ENCODE measurements at places on chromosomes 4 and X. TPM values are rescaled to one million over a fixed set of nuclear protein-coding genes. Genes with fewer than 3 reads are reported as not detected.

DNA sequence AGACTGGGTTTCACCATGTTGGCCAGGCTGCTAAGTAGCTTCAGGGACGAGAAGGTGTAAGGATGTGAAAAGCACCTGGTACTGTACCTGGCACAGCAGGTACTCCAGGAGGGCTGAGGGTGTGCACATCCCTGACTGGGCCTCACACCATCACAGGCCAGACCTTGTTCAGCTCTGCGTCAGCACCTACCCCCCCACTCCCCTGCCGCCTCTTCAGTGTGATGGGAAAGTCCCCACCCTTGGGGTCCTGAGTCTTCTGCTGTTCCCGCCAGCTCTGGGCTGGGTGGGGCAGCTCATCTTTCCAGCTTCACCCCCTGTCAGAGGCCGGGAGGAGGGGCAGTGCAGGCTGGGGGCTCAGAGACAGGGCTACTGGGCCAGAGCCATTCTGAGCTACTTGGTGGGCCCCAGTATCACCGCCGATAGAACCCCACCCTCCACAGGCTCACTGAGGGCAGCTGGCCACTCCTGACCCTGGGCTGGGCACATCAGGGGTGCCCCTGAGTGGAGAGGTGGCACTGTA lies 6.7 kb upstream of the SH3BP2 start:
- DNase-seq, result no peak

DNA sequence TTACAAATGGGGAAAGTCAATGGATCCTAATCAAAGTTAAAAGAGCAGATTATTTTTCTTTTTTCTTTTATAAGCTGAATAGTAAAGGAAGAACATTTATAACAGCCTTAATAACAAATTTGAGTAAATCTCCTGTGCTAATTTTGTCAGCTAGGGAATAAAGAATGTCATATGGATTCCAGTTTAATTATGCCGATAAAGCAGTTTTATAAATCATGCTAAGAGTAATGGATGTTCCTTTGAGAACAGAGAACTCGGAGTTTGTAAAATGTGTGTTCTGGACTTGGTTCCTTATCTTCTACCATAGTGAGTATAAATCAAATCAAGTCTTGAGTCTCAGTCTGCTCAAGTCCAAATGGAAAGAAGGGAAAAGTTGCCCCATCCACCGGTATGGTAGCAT lies 180.3 kb upstream of the FTHL17 start:
- DNase-seq, result no peak

DNA sequence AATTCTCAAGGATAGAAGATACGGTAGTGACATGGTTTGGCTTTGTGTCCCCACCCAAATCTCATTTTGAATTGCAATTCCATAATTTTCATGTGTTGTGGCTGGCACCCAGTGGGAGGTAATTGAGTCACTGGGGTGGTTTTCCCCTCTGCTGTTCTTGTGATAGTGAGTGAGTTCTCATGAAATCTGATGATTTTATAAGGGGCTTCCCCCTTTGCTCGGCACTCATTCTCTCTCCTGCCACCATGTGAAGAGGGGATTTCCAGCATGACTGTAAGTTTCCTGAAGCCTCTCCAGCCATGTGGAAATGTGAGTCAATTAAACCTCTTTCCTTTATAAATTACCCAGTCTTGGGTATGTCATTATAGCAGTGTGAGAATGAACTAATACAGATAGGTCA lies 8.5 kb upstream of the SPANXN4 start:
- DNase-seq, result no peak

DNA sequence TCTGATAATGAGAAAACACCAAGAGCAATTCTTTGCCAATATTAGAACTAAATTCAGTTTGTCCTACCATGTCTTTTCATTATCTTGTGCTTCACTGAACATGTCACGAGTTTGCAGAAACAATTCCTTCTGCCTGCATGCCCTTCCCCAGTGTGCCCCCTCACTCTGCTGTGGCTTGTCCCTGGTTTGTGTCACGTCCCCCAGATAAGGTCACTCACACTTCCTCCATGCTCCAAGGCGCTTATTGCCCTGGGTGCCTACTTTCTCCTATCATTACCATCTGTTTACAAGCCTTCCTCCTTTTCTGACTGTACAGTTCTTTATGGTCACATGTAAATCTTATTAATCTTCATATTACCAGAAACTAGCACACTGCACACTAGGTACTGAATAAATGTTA lies 394.1 kb downstream of the KCNIP4 start:
- DNase-seq, result no peak

GRCh38 chr4:184763150-184763780 lies 29.4 kb upstream of the CENPU start:
- no peak for DNase-seq

TEX11 gene
- total RNA-seq, result 2.0 TPM

GRCh38 chr4:142961866-142962265 lies 115.8 kb upstream of the INPP4B start:
- DNase-seq, result no peak

DNA sequence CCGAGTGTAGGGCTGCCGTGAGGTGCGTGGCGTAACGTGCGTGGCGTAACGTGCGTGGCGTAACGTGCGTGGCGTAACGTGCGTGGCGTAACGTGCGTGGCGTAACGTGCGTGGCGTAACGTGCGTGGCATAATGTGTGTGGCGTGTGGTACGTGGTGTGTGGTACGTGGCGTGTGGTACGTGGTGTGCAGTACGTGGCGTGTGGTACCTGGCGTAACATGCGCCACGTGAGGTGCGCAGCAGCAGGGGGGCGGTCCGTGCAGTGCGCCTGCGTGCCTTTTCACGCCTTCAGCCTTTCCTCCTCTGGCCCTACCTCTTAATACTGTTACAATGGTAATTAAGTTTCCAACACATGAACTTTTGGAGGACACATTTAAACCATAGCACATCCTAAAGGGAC lies at the start of gene TFDP3:
Gene TFDP3 (minus strand): TSS at position 26 of the 400 bp plus-strand sequence. CDS start 95 bp downstream, outside the sequence.
- no peak for DNase-seq

DNA sequence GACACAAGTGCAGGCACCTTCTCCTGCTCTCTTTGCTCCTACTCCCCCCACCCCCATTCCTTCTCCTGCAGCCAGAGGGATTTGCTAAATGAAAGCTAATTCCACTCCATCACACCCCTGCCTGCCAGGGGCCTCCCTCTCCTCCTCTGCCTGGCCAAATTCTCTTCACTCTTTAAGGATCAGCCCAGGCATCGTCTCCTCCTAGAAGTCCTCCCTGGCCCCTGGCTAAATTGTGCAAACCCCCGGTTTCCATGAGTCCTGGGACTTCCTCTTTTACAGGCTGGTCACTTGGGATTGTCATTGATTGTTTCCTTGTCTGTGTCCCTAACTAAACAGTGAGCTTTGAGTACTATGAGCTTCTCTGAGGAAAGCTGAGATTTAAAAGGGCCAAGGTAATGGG lies 8.7 kb upstream of the ABLIM2 start:
- no peak for DNase-seq

GRCh38 chr4:85029453-85029852 lies 63.0 kb upstream of the WDFY3 start:
- no peak for DNase-seq

DNA sequence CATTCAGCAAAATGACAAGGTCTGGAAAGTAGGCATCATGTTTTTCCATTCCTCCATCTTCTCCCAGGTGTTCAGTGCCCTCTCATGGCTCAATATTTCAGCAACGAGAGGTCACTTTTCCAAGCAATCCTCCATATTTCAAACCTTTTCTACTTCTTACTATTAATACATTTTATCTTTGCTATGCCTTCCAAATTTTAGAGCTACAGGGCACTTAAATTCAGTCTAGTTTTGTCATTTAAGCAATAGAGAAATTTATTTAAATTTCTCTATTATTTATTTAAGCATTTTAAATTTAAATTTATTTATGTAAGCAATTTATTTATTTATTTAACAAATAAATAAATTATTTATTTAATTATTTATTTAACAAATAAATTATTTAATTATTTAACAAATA lies 305.1 kb upstream of the ANXA10 start:
- no peak for DNase-seq

- no peak for DNase-seq
These were observed 595 bp upstream of the NAP1L2 start for GRCh38 chrX:73215246-73215645.

GRCh38 chrX:21479695-21480270 lies 105.6 kb downstream of the CNKSR2 start:
- DNase-seq, result no peak

NUDT10 gene
- total RNA-seq, result not detected

MAOB gene
- total RNA-seq, result 3.6 TPM

- DNase-seq, result no peak
These were observed 1.5 kb upstream of the MSMO1 start for GRCh38 chr4:165325732-165326512.

DNA sequence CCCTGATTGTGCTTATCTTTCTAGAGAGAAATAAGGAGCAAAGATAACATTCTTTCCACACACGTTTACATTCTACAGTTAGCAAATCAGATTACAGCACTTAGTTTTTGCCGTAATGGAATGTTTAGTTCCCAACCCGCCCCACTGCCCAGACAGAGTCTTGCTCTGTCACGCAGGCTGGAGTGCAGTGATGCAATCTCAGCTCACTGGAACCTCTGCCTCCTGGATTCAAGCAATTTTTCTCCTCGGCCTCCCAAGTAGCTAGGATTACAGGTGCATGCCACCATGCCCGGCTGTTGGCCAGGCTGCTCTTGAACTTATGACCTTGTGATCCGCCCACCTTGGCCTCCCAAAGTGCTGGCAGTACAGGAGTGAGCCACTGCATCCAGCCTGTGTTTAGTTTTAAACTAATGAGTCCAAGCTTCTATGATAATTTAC lies 8.4 kb upstream of the PRPS1 start:
- DNase-seq, result no peak

- DNase-seq, result no peak
These were observed 7.6 kb upstream of the UNC5C start for GRCh38 chr4:95556207-95556859.

GRCh38 chr4:41602113-41602512 lies 64.2 kb downstream of the LIMCH1 start:
- DNase-seq, result no peak

DNA sequence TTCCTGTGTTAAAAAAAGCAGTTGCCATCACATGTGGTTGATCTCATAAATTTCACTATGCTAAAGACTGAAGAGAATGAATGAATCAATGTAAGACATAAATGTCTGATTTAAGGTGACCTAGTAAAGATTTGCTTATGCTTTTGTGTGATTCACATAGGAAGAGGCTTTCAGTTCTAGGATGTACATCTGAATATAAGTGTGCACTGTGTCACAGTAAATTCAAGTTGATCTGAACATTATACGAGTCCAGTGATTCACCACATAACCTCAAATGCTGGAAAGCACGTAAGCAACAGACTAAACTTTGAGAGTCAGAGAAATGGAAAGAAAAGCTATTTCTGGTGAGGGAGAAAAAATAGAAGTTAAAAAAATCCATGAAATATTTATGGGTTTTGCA lies 567.9 kb downstream of the EPHA5 start:
- no peak for DNase-seq

GRCh38 chrX:30948626-30949025 lies 59.6 kb upstream of the TAB3 start:
- no peak for DNase-seq

DMP1 gene
- total RNA-seq, result not detected

GRCh38 chrX:17375637-17376430 lies 834 bp downstream of the NHS start:
- peak; percentile 27 for DNase-seq

ADAM29 gene
- not detected for total RNA-seq

GRCh38 chr4:110472583-110473329 lies 3.2 kb upstream of the ENPEP start:
- no peak for DNase-seq

CITED1 gene
- total RNA-seq, result 1.0 TPM

MGAT4D gene
- total RNA-seq, result not detected

GRCh38 chrX:44319550-44319949 lies 23.9 kb downstream of the EFHC2 start:
- DNase-seq, result no peak

SPOCK3 gene
- total RNA-seq, result 0.12 TPM

KLF8 gene
- total RNA-seq, result 2.4 TPM

SH2D1A gene
- total RNA-seq, result 0.34 TPM

DNA sequence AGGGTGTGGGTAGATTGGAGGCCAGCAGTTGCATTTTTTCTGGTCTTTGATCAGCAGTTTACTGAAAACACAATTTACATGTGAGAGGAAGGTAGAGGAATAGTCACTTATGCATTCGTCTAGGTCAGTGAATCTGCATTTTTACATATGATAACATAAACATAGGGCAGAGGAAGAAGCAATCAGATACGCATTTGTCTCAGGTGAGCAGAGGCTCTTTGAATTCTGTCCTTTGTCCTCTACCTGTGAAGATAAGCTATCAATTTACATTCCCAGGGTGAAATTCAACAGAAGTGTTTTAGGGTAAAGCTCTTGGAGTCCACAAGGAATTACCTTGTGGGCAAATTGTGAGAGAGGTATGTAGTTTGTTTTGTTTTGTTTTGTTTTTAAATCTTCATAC lies 306.5 kb downstream of the MAGEB5 start:
- no peak for DNase-seq

GRCh38 chrX:39519030-39519488 lies 578.7 kb downstream of the BCOR start:
- no peak for DNase-seq

TADA2B gene
- 34.6 TPM for total RNA-seq

- no peak for DNase-seq
These were observed 38.5 kb downstream of the HERC3 start for GRCh38 chr4:88630756-88631155.

- no peak for DNase-seq
These were observed 357 bp upstream of the IGBP1 start for GRCh38 chrX:70132877-70133302.

GRCh38 chr4:140131675-140132229 lies 22.2 kb downstream of the MAML3 start:
- DNase-seq, result no peak

TMEM128 gene
- 20.0 TPM for total RNA-seq

RAB28 gene
- 15.8 TPM for total RNA-seq

GRCh38 chr4:12723849-12724447 lies 760.2 kb downstream of the RAB28 start:
- DNase-seq, result no peak

DNA sequence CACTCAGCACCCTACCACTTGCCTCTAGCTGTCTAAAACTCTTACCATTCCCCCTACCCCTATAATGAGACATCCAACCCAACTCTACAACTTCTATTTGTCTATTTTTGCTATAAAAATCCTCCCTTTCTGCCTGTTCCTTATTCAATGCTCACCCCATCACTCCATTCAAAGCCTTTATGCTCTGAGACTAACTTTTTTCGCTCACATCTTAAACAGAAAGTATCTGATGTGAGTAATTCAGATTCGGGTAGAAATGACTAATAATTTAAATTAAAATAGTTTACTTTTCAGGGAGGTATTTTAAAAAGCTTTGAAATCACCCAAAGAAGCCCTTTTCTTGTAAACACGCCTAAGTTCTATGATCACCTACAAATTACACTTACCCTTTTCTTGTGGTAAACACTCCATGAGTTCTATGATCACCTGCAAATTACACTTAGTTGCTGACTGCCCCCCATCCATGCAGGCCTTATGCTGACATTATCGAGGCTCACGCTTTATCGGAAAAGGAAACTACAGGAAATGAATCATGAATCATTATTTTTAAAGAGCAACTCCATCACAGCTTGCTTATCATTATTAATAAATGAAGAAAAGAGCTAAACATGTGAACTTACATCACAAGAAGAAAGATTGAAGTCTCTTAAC lies 168.7 kb upstream of the PPP1R2C start:
- DNase-seq, result no peak

All from left colon (tissue), 2 donors.